ENCODE measurements at places on chromosomes 4 and X.

DNA sequence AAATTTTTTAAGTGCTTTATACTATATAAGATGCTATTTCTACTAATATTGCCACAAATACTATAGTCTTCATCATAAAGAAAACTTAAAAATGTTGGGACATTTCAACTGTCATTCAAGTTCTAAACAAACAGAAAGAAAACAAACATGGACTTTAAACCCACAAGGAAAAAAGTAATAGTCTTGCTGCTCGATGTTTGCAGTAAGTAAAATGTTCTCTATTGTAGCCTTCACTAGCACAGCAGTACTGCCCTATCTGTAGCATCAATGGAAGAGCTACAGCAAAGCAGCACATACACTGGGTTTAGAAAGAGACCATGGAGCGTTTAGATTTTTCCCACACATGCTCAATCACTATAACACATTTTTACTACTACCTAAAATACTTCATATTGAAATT, 146.8 kb downstream of the KLHL13 start:
- DNase-seq = no peak

DNA sequence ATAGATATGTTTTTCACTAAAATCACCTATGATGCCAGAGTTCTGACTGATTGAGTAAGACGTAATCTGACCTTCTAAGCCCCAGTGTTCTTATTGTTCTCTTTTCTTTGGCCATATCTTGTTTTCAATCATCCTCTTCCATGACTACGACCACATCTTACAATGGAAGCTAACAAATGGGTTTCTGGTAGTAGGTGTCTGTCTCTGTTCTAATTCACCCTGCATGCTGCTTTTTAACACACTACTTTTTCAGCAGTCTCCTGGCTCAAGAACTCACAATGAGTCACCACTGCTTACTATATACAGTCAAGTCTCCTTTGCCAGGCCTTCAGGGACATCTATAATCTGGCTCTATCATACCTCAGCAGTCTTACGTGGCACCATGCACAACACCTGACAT, 146.1 kb downstream of the NEXMIF start:
- DNase-seq = no peak

GRCh38 chr4:23700197-23700596, 189.7 kb downstream of the PPARGC1A start:
- no peak for DNase-seq

DNA sequence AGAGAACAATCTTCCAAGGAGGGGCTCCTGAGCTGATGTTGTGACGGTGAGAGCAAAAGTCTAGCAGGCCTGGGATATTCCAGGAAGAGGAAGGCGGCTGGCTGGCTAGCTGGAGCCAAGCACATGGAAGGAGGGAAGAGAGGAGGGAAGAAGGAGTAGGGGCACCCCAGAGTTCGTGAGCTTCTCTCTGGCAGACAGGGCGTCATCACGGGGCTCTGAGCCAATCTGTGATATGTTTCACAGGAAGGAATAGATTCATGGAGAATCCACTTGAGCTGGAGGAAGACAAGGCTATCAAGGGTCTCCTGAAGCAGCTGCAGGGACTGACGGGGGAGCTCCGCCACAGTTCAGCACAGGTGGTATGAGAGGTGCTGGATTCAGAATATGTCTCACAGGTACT, 73.6 kb downstream of the DHRSX start:
- DNase-seq = no peak

DNA sequence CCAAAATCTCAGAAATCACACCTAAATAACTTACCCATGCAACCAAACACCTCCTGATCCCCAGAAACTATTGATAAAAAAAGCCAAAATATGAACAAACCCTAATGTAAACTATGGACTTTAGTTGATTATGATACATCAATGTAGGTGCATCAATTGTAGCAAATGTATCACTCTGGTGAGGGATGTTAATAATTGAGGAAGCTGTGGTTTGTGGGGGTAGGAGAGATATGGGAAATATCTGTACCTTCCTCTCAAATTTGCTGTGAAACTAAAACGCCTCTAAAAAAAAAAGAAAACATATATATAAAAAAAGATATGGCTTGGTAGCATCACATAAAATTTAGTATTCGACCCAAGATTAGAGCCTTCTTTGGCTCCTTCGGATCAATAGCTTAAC, 144.3 kb upstream of the CPEB2 start:
- DNase-seq = no peak

DNA sequence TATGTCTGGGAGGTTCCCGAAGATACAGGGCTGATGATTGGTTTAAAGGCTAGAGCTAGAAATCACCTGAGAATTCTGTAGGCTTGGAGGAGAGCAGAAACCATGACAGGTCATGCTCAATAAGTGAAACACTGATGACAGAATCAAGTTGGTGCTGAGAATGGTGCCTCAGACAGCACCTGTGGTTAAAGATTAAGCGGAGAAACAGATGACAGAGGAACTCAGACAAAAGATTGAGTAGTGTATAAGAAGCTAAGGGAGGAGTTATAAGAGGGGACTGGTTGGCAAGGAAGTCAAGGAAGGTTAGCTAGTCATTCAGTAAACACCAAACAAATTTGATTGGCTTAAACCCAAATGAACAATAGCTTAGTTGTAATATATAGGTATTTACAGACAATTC, 385.4 kb upstream of the CNKSR2 start:
- no peak for DNase-seq

DNA sequence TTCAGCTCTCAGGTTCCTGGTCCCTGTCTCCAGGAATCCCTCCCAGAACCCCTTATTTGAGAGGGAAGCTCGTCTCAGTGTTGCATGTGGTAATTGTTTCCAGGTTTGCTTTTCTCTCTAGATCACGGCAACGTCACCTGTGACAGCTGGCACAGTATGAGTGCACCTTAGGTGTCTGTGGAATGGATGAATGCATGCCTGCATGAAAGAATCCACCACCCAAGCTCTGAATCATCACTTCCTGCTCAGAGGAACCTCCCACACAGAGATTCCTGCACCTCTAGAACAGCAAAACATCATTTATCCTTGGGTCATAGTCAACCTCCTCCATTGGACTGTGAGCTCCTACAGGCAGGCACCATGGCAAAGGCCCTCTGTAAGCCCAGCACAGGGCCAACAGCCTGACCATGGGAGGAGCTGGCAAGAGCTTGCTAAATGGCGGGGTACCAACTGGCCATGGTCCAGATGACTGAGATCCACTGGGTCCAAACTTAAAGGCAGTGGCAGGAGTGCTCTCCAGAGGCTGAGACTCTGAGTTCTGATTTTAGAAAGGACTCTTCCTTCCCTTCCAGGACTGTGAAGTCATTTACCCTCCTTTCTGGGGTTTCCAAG, 116.2 kb downstream of the SLC2A9 start:
- no peak for DNase-seq

GRCh38 chr4:66294638-66295037, 624.3 kb upstream of the EPHA5 start:
- DNase-seq = no peak

- DNase-seq = no peak
These were observed 832.7 kb upstream of the INTU start for GRCh38 chr4:126799971-126800574.

- DNase-seq = no peak
These were observed 25.5 kb downstream of the PALLD start for GRCh38 chr4:168522356-168522755.

- no peak for DNase-seq
These were observed 15.5 kb upstream of the CYLC1 start for GRCh38 chrX:83845397-83845796.

DNA sequence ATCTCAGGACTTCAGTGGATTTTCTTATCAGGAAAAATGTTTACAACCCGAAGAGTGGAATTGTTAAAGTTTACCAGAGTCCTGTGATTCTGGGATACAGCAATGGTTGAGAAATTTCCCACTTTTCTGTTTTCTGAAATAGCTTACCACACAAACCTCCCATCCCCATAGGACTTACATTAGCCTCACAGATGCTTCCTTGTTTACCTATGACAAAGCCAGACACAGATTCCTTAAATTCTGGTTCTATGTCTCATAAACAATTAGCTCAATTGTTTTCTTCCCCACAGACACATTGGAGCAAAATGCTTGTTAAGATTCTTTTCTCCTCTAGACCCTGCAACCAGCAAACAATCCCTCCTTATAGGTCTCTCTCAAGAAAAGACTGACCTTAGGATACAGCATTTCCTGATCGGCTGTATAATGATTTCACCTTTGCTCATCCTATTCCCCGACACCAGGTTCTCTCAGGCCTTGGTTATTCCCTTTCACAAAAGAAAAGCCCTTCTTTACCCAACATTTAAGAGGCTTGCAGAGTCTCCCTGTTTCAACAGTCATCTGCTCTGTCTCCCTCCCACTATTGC, 886.2 kb downstream of the ARAP2 start:
- DNase-seq = no peak

- DNase-seq = no peak
These were observed 243.9 kb downstream of the UNC5C start for GRCh38 chr4:95304898-95305297.

GRCh38 chr4:41209187-41209586, 5.2 kb downstream of the APBB2 start:
- DNase-seq = no peak
